ENCODE measurements at places on chromosomes 16 and 17.

DNA sequence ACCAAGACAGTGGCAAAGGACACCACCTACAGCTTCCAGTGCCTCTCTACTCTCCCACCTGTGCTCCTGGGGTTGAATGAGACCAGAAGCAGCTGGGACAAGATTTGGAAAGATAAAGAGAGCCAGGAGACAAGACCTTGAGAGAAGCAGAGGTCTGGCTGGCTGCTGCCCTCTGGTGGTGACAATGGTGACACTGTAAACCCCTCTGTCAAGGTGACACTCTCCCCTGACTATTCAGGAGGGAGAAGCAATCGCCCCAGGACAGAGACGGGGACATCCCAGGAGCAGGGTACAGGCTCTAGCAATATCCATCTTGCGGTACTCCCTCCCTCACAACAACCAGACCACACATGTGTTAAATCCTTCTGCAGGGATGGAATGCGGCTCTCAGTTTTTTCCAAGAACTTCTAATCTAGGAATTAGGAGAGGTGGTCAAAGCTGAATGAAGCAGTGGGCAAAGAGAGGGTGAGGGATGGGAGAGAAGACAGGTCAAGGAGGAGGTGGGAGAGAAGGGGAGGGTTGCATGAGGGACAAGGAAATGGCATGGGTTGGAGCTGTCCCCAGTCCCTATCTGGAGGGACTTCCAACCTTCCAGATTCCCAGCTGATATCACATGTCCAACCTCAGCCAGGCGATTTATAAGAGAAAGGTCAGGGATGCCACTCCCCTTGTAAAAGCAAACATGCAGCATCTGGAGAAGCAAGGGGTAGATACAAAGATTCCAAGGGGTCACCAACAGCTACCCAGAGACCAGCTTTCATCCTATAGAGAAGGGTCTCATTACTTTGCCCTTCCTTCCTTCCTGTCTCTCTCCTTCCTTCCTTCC is 2.9 kb downstream of the PHOSPHO1 start:
- DNase-seq = peak; percentile 80

DNA sequence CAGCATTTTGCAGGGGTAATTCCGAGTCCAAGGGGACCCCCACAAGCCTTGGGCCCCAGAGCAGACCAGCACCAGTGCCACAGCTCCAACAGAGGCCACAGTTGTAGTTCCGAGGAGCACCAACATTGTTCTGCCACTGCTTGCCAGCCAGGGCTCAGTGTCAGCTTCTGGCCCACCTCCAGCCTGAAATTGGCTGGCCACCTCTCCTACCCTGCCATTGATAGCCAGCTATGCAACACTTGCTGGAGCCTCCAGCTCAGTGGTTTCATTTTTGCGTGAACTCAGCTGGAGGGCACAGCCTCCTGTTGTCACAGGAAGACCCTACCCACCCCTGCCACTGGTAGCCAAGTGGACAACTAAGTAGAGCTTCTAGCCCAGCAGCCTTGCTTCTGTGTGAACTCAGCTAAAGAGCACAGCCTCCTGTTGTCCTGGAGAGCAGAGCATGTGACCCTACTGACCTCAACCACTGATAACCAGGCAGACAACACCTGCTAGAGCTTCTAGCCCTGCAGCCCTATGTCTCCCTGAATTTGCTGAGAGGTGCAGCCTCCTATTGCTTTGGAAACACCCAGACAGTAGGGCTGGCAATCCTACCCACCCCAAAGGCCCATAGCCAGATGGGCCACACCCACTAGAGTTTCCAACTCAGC is 24.9 kb downstream of the HYDIN start:
- no peak for DNase-seq

GRCh38 chr16:81313701-81314602 is 810 bp upstream of the GAN start:
- no peak for DNase-seq

DNA sequence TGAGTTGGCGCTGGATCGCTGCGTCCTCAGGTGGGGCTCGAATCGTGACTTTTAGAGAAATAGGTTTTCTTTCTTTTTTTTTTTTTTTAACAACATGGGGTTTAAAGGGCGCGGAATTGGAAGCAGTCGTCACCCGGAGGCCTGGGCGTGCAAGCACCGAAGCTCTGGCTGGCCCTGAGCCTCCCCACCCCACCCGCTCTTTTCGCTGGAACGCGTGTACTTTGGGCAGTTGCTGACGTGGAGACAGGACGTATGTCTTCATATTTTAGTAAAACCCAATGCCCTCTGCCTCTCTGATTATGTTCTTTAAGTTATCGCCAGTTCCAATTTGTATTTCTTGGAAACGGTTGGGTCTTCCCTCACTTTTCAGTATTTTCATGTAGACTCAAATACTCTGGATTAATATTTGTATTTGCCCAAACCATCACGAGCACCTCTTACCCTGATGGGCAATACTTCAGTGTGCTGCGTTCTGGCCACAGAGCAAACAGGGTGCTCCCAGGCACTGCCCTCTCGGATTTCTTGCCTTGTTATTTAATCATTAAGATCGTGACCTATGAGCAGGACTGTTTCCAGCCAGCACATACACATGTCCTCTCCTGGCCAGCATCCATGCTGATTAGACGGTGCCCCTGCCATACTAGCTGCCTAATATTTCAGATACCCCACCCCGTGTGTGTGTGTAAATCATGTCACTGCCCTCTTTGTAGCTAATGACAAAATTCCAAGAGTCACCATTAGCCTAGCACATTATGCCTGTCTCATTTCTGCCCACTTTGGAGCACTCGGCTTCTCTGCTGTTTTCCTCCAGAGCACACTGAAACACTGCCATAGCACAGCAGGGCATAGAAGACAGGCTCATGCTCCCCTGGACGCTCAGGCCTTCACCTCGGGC is 805 bp upstream of the C16orf95 start:
- DNase-seq = no peak

- DNase-seq = no peak
Observed at GRCh38 chr17:80702315-80703141, 157.9 kb downstream of the RPTOR start.

DNA sequence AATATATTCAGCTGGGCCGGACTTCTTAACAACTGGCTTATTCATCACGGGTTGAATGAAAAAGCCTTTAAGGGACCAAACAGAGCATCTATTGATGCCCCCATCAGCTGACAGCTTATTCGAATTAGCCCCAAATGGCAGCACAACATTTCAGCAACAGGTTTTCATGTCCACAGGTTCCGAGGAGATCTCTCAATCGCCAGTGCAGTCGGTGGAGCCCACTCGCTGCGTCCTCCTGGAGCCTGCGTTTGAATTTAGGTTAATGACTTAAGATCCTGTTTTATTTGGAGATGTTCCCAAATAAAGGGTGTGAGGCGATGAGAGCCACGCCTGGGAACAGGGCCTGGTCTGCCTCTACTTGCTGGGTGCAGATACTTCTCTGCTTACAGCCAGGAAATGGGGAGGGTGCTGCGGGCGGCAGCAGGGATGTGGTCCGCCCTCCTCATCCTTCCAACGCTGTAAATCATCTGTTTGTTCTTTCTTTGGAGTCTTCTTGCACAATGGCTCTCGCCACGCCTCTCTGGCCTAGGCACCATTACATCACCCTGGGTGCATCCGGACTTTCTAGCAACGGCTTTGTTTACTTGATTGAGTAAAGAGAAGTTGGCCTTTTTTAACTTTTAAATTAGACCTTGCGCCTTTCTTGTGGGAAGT is 22.6 kb downstream of the NDE1 start:
- peak; percentile 86 for DNase-seq

DNA sequence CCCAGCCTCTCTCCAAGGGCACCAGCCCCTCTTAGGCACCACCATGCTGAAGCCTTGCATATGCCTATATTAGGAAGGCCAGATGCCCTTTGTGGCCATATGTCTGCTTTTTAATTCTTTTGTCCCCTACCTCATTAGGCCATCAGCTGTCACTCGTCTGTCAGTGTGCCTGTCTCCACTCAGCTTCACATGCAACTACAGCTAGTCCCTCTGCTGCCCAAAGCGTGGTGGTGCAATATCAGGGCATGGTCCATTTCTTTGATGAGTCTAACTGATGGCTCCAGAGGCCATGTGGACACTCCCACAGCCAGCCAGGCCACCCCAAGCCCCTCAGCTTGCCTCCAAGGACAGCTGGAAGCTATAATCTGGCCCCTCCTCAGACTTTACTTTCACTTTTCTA is 36.3 kb downstream of the MYO18A start:
- peak; percentile 25 for DNase-seq

- no peak for DNase-seq
Observed at GRCh38 chr17:68401288-68401687, 56.0 kb downstream of the WIPI1 start.

DNA sequence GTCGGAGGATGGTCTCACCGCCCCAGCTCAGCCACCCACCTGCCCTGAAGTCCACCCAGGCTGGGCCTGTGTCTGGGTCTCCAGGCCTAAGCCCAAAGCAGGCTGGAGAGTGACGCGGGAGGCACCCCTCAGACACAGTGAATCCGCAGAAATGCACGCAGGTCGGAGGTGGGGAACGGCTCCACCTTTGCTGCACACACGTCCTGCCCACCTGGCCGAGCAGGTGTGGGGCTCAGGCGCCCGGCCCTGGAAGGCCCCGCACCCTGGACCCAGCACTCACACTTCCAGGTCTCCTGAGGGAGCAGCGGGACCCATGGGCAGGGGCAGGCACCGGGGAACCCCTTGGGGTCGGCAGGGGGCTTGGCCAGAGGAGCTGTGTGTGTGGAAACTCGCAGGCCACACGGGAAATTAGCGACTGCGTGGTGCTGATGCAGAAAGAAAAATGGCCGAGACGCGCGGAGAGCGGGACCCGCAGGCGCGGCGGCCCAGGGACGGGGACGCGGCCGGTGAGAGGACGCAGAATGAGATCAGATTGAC is 10.7 kb downstream of the CYBC1 start:
- no peak for DNase-seq

GRCh38 chr17:48037036-48037837 is at the start of gene COPZ2:
TSS of gene COPZ2 (minus strand) at chr17:48037797. CDS start at chr17:48037777, 20 bp downstream.
- peak; percentile 62 for DNase-seq

- peak; percentile 38 for DNase-seq
Observed at GRCh38 chr17:17416400-17417360, 60.1 kb upstream of the MED9 start.

DNA sequence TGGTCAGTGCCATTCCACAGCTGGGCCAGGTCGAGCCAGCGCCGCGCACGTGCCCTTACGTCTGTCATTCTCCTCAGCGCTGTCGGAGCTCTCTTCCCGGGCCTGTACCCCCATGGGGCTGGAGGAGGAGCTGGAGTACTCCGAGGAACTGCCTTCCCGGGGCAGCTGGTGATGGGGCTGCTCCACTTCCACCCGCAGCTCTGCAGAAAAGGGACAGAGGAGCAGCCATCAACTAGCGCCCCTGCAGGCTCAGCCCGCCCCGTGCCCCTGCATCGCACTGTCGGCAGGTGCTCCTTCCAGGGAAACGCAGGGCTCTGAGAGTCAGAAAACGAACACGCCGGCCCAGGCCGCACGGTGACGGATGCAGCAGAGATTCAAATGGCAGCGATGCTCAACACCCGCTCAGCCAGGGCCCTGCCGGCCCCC is 20.9 kb downstream of the MAP1LC3B start:
- no peak for DNase-seq

GRCh38 chr17:50637829-50638605 is 3.3 kb downstream of the ABCC3 start:
- no peak for DNase-seq

- DNase-seq = no peak
Observed at GRCh38 chr16:2447920-2448583, 11.9 kb upstream of the TEDC2 start.

DNA sequence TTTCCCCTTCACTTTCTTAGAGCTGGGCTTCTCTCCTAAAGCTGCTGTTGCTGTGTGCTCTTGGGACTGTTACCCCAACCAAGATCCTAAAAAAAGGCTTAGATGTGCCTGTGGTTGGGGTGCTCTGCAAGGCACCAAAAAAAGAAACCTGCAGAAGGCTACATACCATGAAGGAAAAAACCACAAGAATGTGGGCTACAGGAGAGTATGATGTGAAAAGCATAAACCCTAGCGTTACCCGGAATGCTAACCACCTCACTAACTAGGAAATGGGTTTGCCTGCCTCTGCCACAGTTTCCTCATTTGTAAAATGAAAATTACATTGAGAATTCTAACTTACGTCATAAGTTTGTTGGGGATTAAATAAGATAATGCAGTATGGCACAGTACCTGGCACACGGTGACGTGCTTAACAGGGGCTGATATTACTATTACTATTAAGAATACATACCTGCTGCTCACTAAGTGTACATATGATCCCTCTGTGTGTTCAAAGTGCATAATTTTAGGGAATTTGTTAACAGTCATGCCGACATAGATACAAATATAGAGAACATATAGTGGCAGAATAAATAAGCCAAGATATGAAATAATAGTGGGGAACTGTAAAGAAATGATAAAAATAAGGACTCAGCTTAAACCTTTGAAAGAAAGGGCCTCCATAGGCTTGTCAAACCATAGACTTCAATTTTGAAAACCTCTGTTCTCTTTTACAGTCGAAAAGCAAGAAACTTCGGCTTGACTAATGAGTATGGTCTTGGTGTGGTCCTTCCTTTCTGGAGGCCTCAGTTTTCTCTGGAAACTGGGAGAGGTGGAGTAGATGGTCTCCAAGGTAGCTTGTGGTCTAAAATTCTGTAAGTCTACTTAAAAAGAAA is 177.8 kb upstream of the TBX2 start:
- DNase-seq = peak; percentile 29

DNA sequence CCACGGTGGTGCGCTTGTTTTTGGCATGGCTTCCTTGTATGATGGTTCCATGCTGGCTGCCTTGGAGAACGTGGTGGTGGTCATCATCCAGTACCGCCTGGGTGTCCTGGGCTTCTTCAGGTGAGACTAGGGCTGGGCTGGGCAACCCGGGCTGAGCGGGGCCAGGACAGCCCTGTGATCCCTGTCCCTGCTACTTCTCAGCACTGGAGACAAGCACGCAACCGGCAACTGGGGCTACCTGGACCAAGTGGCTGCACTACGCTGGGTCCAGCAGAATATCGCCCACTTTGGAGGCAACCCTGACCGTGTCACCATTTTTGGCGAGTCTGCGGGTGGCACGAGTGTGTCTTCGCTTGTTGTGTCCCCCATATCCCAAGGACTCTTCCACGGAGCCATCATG is 4.9 kb downstream of the CES2 start:
- DNase-seq = no peak

GRCh38 chr16:2991566-2992261 is 11.5 kb upstream of the PKMYT1 start:
- no peak for DNase-seq

DNA sequence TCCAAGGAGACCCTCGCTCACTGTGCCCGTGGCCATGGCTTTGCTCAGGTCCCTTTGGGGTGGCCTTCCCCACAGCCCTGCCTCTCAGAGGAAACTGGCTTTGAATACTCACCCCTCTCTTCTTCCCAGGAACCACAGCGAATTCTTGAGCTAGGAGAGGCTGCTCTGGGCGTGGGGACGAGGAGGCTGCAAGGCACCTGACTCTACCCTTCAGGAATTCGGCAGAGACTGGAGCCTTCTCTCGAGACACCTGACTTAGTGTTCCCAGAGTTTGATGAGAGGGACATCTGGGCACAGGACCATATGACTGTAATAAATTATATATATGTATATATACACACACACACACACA is 6.2 kb downstream of the LLGL2 start:
- DNase-seq = no peak

GRCh38 chr17:9937901-9938300 is 32.8 kb upstream of the RCVRN start:
- DNase-seq = no peak

Data from CD4-positive, alpha-beta T cell treated with Interleukin-2 at 100 ng/mL for 4 hours (primary cell).